Iris pigment epithelial cell (primary cell): ENCODE measurements at places on chromosomes 16 and 17.

- peak; percentile 56 for DNase-seq
Measured at GRCh38 chr16:526181-527014, 1.1 kb upstream of the CAPN15 start.

- DNase-seq, result no peak
Measured at GRCh38 chr16:14109077-14109775, 38.1 kb downstream of the MRTFB start.

GRCh38 chr16:15690296-15690695 is 40.3 kb downstream of the NDE1 start:
- peak; percentile 60 for DNase-seq

DNA sequence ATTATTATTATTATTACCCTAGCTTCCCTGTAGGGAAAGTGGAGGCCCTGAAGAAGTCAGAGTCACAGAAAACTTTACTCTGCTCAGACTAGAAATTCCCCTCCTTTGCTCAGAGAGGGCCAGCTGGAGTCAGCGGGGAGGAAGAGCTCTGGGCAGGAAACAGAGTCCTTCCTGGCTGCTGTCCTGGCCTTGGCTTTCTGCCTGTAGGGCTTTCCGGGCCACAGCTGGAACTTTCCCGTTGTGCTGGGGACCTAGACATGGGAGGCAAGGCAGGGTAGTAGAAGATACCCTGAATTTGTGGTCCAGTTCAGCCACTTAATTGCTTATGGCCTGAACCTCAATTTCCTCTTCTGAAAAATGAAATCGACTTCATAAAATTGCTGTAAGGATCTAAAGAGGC is 14.0 kb upstream of the CCL2 start:
- DNase-seq, result no peak

DNA sequence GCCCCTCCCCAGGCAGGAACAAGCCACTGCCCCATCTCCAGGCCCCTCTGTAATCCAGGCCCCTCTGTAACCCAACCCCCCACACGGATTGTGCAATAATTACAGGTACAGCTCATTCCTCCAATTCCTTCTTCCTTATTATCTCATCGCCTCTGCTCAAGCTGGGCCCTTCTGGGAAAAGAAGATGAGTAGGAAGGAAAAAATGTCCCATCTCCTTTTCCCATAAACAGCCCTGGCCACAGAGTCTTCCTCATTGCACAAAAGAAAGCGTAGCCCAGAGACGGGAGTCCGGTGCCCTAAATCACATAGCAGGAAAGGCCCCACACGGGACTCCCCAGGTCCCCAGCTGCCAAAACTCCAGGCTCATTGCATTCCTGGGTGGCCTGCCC is 3.6 kb upstream of the LITAFD start:
- DNase-seq, result peak; percentile 73

GRCh38 chr16:4679850-4680636 is 13.3 kb upstream of the NUDT16L1 start:
- DNase-seq, result no peak

DNA sequence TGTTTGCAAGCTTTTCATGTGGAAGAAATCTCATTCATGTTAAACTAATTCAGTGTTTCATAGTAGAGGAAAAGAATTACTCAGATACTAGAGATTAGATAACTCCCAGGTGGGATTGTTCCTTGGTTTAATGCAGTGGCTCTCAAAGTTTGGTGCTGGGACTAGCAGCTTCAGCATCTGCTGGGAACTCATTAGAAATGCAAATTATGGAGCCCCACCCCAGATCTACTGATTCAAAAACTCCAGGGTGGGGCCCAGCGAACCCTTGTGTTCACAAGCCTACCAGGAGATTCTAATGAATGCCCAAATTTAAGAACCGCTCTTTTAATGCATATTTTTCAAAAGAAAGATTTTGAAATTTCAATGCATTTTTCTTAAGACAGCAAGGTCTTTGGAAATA is 253.4 kb upstream of the CNTNAP4 start:
- DNase-seq, result no peak

DNA sequence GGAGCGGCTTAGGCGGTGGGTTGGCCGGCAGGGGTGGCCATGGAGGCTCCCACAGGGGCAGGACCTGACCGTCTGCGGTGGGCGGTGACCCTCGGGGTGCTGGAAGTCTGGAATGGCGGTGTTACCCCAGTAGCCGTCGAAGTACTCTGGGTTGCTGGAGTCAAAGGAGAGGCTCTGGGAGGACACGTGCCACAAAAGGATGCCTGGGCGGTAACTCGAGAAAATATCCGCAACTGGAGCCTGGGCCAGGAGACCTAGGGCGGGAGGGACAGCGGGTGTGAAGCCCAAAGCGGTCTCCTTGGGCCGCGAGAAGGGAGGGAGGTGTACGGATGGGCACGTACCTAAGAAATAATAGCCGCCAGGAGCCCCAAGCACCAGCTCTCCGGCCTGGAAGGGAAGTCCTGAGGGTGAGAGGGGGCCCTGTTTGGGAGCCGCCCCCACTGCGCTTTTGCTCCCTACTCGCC is 4.6 kb downstream of the ITGA2B start:
- DNase-seq, result no peak
